ENCODE measurements at places on chromosomes 7 and 10.

DNA sequence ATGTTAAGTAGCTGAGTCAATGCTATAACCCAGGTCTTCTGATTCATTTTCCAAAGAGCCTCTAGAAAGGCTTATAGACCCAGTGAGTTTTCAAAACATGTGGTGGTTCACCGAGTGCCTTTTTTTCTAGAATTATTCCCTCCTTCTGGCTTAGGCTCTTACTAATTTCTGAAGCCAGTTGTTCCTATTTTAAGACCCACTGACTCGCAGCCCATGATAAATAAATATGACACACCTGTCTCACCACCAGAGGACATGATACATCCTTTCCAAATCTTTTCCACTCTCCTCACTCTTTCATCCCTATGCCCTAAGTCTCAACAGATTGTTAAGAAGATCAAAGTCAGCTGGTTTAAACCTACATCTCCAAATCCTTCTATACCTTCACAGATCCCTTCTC, 126.0 kb upstream of the WNT16 start:
- DNase-seq, result no peak

DNA sequence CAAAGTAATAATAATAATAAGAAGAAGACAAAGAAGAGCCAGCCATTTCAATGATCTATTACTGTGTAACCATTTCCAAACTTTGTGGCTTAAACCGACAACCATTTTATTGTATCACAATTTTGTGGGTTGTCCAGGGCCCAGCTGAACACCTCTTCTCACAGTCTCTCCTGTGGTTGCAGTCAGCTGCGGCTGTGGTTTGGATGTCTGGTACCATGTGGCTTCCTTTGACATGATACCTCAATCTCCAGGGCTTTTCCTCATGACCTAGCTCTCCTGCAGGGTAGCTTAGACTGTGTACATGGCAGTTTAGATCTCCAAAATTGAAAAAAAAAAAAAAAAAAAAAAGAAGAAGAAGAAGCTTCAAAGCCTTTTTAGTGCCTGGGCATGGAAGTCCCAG, 72.6 kb upstream of the NFKB2 start:
- no peak for DNase-seq

DNA sequence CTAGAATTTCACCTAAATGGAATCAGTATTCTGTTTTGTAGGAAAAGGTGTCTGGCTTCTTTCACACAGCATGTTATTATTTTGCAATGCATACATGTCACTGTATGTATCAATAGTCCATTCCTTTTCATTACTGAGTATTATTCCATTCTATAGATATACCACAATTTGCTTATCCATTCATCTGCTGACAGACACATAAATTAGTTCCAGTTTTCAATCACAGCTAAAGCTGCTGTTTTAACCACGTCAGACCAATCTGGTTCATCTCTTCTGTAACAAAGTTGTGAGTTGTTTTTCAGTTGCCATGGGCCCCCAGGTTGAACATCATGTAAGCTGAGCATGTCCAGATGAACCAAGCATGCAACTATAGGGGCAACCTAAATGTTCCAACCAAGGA, 282.1 kb upstream of the MKLN1 start:
- no peak for DNase-seq

- no peak for DNase-seq
These were observed 154.9 kb downstream of the ATE1 start for GRCh38 chr10:121772884-121773283.

- DNase-seq, result no peak
These were observed 3.6 kb downstream of the SEMA3D start for GRCh38 chr7:85183296-85183695.

DNA sequence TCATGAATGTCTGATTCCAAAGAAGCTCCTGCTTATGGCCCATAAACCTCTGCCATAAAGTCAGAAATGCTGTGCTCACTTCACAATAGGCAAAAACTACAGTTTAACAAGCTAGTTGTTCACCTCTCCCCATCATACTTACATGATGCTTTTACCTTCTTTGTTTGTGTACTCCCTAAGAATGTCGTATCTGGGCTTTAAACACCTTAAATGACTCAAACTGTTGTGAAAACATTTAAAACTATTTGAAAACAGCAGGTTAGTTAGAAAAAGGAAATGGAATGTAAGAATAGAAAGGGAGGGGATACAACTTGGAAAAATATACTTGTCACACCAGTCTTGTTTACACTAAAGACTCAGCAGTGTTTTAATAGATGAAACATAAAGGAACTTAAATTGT, 128.2 kb upstream of the AGR3 start:
- DNase-seq, result no peak

DNA sequence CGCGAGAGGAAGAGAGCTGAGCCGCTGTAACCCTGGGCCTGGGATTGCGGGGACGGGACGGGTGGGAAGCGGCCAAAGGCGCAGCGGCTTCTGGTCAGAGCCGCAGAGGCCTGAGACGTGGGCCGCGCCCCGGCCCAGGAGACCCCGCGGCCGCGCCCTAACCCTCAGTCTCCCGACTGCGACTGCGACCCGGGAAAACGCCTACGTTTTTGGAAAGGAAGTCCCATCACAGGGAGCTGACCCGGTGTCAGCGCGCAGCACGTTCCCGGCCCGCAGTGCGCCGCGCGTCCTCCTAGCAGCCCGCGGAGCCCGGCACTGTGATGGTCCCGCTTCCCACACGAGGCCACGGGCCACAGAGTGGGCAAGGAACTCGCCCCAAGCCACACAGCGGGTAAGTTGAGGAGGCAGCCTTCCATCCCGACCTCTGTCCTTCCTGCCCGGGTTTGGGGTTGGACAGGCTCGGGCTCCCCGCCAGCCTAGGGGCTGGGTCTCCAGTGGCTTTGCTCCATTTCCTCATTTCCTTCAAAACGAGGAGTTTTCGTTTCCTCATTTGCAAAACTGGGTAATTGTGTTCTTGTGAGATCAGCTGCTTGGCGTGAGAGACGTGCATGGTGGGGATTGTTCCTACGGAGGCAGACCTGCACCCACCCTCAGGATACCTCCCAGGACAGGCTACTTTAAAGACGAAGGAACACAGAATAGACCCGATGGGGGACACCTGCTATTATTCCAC, 1.2 kb downstream of the GPNMB start:
- no peak for DNase-seq

GRCh38 chr10:4804465-4804864, 21.5 kb upstream of the AKR1E2 start:
- DNase-seq, result no peak

DNA sequence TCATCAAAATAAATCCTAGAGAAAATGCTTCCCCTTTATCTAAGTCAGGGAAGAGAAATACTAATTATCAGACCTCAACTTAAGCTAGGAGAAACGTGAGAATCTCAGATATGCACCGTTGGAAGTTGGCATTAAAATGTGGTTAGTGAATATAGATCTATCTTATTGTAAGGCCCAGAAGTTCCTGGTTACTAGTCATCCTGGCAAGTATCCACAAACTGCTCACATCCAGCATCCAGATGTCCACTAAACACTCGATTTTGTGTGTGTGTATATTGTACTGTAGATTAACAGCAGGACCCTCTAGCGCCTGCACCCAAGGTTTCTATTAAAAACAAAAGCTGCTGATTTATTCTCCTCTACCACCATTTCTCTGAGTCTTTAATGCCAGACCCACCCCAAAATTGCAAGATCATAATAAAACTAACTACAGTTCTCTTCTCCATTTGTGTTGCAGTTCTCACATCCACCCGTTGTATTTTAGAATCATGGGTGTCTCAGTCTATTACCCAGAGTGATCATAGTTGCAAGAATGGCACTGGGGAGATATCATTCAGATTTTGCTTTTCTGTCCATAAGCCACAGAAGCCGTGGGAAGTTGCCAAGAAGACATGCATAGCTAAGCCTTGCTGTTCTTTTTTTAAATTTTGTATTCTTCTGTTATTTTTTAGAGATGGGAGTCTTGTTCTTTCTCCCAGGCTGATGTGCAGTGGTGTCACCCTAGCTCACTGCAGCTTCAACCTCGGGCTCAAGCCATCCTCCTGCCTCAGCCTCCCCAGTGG, 165.4 kb downstream of the KIAA1217 start:
- DNase-seq, result no peak

GRCh38 chr7:30463405-30464145, 15.0 kb downstream of the NOD1 start:
- DNase-seq, result no peak

DNA sequence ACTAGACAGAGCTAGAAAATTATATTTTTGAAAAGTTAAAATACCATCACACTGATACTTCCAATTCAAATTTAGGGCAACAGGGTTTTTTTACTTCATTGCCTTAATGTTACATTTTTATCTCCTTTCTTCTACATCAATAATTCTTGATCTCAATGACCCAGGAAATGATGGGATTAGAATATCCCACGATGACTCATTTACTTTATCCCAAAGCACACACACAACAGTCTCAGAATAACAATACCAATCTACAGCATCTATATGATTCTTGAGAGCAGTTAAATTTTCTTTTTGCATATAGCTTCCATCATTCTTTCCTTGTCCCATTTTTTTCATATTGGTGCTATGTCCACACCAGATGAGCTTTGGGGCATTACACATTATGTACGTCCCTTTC, 98.4 kb upstream of the EEPD1 start:
- no peak for DNase-seq

GRCh38 chr7:38195804-38196595, 18.0 kb downstream of the STARD3NL start:
- DNase-seq, result no peak

DNA sequence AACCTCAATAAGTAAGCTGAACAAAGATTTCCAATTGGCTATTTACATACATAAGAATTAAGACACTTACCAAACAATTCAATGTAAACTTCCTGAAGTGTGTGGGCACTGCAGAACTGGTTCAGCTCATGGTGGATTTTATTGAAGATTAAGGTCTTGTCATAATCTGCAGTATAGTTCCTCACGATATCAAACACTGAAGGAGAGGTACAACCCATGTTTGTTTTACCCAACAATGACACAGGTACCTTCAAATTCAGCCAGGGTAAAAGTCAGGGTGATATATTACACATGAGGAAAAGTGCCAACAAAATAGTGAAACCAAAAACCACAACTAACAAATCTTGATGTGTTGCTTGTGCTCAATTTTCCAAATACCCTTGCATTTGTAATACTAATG, 10.0 kb downstream of the ERLIN1 start:
- no peak for DNase-seq

DNA sequence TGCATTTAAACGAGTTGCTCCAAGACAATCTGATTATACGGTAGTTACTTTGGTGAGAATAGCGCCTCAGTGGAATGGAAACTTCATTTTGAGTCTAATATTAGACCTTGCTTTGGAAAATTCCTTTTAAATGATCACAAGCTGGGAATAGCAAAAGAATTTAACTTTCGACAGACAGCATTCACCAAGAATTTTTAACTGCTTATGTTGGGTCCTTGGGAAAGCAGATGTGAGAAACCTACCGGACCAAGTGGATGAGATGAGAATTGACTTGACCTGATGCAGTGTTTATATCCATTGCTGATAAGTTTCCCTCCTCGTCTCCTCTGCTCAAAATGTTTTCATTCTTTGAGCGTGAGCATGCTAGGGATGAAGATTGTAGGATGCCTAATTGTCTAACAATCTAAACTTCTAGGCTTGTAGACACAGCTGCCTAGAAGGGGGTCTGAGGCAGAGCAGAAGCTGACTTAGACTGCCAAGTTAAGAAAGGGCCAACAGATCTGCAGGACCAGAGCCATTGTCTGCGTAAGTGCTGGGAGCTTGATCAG, 126.9 kb downstream of the CNNM2 start:
- no peak for DNase-seq

DNA sequence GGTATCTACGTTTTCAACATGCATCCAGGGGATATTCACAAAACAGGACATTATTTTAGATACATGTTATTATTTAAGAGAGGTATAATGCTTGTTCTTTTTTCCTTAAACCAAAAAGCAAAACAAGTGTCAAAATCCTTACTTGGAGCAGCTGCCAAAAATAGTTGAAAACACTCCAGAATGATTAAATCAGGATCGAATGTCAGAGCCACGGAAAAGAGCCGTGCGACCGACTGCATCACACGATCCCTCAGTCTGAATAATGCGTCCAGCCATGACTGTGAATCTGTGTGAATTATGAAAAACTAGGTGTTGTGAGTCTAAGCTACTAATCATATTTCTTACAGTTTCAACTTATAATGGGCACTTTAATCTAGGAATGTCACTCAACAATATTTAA, 126.0 kb downstream of the PARD3 start:
- no peak for DNase-seq

- no peak for DNase-seq
These were observed 256.7 kb downstream of the DNAJB6 start for GRCh38 chr7:157593541-157593940.

DNA sequence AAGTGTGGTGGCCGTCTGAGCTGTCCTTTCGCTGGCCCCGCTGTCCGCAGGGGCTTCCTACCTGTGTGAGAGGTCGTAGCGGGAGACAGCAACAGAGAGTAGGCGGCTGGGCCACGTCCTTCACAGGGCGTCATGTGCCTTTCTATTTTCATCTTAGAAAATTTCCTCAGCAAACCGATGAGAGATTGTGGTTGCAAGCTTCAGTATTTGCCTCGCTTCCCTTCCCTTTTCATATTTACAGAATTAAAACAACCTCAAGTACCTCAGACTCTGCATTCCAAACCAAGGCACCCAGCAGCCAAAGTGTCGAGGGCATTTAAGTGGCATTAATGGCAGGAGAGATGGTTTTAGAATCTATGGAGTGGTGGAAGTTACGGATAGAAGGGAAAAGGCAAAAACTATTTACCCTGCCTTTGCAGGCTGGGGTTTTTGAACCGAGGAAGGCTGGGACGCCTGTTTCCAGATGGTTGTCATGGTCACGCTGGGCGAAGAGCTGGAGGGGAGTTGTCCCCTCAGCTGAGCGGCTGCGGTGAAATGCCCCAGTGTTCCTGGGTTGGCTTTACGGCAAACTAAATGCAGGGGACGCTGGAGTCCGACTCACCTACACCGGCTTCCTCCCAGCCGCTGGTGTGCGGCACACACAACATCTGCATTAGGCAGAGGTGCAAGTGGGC, 41.9 kb downstream of the WIPI2 start:
- DNase-seq, result no peak

- DNase-seq, result no peak
These were observed 568.8 kb upstream of the FOXK1 start for GRCh38 chr7:4113271-4113670.

- DNase-seq, result no peak
These were observed 110.8 kb upstream of the EGFR start for GRCh38 chr7:54907981-54908380.

GRCh38 chr7:149862156-149862555, 11.6 kb upstream of the ATP6V0E2 start:
- no peak for DNase-seq

DNA sequence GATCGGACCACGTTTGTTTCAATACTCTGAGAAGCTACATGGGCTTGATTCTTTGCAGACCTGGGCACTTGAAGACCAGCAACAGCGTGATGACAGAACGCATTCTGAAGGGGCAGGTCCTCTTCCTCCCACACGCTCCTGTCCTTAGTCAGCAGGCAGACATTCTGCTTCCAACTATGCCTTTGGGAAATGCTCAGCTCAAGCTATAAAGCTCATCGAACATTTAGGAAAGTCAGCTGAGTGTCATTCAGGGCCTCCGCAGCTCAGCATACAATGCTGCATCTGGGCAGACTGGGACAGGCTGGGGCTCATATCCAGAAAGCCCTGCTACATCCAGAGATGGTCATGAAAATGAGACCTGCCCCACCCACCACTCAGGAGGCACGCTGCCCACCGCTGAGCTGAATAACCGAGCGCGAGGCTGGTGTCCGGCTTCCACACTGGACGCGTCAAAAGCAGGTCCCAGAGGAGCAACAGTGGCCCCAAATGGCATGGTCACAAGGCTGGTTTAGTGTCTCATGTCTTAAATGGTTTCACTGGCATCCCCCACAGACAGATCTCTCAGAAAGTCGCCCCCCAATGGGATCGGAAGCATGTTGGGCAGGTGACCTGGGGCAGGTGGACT, 274.0 kb downstream of the DNAJB6 start:
- no peak for DNase-seq
